ENCODE measurements at places on chromosomes 6 and 20.

DNA sequence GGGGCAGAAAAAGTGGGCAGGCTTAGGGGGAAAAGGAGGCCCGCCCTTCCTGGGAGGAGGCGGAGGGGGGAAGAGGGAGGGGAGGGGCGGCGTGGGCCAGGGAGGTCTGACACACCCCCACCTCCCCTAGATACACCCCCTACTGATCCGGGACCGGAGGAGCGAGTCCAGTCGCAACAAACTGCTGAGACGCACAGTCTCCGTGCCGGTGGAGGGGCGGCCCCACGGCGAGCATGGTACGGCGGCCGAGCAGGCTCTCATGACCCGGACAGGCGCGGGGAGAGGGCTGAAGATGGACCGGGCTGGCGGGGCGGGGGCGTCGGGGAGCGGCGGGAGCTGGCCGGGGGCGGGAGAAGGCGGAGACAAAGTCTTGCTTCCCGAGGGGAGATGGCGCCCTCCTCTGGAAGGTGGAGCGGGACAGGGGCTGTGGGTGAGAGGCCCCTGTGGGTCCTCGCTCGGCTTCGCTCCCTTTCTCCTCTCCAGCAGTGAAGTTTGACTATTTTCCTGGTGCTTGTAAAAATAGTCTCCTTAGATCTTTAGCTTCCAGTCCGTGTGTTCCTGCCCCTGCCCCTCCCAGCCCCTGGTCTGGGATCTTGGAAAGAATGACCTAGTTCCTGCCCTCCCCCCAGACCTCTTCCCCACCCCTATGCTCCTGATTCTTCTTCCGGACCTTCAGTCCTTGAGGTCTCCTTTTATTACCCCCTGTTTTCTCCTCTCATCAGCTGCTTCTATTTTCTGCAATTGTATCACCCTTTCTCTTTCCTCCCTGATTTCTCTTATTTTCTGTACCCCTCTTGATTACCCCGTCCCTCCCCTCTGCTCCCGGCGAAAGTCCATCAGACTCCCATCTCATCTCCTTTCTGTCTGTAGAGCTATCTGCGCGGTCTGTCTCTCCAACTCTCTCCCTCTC is 6.1 kb downstream of the SYNGAP1 start:
- DNase-seq = peak; percentile 87

GRCh38 chr6:146914489-146915483 is 289.4 kb upstream of the STXBP5 start:
- DNase-seq = no peak

- no peak for DNase-seq
Observed at GRCh38 chr6:45148278-45148677, 179.9 kb upstream of the RUNX2 start.

DNA sequence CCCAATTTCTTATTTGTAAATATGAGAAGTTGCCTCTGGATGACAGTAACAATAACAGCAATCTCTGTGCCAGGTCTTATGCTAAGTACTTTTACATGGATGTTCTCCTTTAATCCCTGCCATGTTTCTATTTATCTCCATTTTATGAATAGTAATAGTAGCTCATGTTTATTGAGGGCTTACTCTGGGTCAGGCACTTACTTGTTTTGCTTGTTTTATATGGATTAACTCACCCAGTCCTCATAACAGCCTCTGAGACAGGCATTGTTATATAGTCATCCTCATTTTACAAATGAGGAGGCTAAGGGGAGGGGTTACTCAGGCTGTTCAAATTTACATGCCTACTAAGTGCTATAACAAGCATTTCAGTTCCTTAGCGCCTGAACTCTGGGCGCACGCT is 64.3 kb downstream of the ARID1B start:
- no peak for DNase-seq

GRCh38 chr20:41139227-41140093 is 2.1 kb downstream of the PLCG1 start:
- no peak for DNase-seq

DNA sequence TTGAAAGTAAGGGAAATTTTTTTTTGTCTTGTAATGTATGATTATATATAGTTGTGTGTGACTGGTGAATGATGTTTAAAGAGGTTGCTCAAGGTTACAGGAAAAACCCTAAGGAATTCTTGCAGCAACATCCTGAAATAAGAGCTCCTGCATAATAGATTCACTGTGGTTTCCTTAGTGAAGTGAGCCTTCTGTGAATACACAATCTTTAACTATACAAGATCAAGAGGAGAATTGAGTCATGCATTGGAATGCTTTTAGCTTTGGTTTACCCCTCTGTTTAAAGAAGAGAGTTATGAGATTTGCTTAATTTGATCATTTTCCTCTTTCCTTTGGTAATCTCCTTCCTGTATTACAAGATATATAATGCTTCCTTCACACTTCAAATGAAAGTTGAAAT is 141.6 kb upstream of the EYA4 start:
- DNase-seq = no peak

- no peak for DNase-seq
Observed at GRCh38 chr6:24455061-24455460, 34.3 kb downstream of the GPLD1 start.

- no peak for DNase-seq
Observed at GRCh38 chr20:17735959-17736621, 36.3 kb downstream of the BANF2 start.

DNA sequence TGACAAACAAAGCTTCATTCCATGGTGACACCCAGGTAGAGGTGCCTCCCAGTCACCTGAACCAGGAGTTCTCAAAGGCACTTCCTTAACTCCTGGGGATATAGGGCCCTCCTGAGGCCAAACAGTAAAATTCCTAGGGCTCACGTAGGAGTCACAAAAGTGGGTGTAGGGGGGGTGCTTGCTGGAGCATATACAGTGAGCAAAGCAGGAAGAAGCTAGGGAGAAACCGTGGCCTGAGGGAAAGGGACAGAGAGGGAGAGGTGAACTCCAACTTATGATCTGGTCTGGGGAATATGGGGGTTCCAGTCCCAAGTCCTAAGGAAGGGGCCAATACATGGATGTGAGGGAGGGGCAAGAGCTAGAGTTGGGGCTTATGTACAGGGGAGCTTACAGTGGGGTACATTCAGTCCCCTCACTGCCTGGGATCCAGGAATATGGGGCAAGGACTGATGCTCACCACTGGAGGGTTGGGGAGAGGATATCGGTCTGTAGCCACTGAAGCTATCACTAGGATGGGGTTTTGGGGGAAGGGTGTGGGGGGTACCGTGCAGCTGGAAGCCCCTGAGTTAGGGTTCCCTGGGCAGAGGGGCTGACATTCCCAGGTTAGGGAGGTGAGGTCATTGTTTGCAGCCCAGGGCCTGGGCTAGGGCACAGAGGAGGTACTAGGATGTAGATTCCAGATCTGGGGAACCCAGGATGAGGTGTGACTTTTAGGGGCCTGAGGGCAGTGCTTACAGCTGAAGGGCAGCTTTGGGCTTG is 950 bp downstream of the PEDS1 start:
- DNase-seq = no peak

DNA sequence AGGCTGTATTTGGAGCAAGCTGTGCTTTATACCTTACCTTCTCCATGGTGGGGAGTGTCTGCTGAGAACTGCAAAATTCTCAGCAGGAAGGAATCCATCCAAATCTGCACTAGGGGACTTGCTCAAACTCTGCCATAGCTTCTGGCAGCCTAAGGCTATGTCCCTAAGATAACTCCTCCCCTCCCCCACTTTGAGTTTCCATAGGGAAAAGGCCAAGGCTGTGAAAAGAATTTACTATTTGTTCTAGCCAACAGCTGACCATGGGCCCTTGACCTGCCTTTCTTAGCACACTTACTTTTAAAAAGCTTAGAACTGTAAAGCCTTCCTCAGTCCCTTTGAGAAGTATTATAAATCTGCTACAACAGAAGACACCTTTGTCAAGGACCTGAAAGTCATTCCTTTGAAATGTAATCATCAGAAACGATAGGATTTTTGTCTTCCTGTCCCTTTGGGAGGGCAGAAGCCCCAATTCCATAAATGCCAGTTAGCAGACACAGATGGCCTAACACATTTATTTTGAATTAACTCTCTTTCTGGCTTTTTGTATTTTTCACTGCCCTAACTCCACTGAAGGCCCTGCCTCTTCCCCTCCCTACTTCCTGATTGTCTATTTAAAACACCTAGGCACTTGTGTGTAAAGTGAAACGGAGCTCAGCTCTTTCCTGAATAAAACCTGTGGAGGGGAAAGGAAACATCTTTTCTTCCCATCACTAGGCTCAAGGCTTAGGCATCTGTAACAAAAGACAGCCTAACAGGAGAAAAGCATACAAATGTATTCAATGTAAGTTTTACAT is 157.1 kb downstream of the AKAP7 start:
- no peak for DNase-seq

GRCh38 chr6:83341765-83342164 is 89.1 kb downstream of the ME1 start:
- no peak for DNase-seq

- DNase-seq = no peak
Observed at GRCh38 chr20:34300256-34300806, 2.8 kb downstream of the AHCY start.

DNA sequence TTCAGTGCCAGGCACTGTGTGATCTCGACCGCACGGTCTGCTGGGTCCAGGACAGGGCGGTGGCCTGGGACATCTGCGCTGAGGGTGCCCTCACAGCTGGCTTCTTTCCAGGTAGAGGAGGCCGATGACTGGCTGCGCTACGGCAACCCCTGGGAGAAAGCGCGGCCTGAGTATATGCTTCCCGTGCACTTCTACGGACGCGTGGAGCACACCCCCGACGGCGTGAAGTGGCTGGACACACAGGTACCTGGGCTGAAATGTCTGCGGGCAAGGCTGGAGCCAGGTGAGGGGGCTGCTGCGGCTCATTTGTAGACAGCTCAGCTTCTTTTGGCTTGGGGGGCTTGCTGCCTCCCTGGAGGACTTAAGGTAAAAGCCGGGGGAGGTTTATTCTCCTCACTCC is 26.6 kb downstream of the PYGB start:
- no peak for DNase-seq

- no peak for DNase-seq
Observed at GRCh38 chr6:107689951-107690642, 134.0 kb downstream of the SCML4 start.

GRCh38 chr6:34196116-34196832 is 40.4 kb upstream of the HMGA1 start:
- peak; percentile 70 for DNase-seq

DNA sequence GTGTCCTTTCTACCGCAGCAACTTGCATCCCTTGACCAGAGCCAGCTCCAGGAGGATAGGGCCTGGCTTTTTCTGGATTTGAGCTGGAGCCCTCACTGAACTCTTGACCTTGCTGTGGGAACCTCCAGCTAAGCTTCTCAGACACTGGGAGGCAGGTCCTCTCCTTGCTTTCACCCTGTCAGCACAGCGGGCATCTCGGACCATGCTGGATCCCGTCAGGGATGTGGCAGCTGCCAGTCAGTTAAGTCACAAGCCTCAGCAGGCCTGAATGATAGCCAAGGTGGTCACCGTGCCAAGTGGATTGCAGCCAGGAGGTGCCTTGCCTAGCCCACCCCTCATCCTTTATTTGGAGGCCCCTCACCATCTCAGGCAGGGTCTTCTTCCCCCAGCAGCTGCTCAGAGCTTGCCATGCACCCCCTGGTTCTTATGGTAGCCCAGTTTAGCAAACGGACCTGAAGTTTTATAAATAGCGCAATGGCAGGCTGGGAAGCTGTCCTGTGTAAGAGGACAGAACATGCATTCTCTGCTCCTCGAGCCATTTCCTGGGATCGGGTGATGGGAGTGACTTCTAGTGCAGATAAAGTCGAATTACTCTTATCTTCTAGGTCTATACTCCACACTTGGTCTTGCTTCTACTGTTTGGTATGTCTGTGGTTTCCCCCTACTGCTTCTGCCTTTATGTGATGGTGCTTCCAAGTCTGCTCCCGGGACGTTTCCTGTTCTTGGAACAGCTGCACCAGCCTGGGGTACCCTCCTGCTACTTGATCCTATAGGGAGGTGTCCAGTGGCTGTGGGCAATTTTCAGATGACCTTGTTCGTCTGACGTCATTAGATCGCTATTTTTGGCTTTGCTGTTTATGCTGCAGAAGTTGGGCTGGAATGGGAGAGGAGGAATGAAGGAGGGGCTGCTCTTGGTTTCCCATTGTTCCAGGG is 7.1 kb upstream of the MYLK2 start:
- no peak for DNase-seq

GRCh38 chr20:38197217-38197616 is 32.1 kb upstream of the TGM2 start:
- no peak for DNase-seq

GRCh38 chr20:20505554-20505953 is 137.7 kb downstream of the INSM1 start:
- DNase-seq = no peak

DNA sequence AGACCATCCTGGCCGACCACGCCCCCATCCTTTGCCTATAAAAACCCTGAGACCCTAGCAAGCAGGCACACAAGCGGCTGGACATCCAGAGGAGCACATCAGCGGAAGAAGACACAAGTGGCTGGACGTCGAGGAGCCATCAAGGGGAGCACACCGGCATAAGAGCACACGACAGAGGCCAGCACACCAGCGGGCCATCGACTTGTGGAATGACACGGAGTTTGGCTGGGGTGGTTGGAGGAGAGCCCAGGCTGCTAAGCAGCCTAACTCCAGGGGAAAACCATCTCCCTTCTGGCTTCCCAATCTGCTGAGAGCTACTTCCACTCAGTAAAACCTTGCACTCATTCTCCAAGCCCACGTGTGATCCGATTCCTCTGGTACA is 44.8 kb upstream of the BCLAF1 start:
- no peak for DNase-seq

- no peak for DNase-seq
Observed at GRCh38 chr20:47024461-47024937, 129.9 kb downstream of the EYA2 start.

GRCh38 chr6:33827546-33828451 is 24.0 kb upstream of the MLN start:
- DNase-seq = no peak

DNA sequence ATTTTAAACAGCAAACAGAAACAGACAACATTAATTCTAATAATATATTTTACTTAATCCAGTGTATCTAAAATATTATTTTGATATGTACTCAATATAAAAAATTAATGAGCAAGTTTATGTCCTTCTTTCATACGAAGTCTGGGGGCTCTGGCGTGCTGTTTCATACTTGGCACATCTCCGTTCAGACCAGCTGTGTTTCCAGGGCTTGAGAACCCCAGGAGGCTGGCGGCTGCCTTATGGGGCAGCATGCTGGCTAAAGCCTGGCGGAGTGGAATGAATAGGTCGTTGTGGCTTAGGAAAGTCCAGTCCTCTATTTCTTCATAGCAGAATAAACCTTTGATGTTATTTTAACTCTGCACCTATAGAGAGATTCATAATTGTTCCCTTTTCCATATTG is 43.3 kb downstream of the DUSP22 start:
- no peak for DNase-seq

GRCh38 chr6:105036351-105036750 is 79.4 kb downstream of the LIN28B start:
- DNase-seq = no peak

Measured in hypothalamus (tissue), 51 donors.